NCI-H2081 (cell line): ENCODE measurements at places on chromosomes 1 and 21.

DNA sequence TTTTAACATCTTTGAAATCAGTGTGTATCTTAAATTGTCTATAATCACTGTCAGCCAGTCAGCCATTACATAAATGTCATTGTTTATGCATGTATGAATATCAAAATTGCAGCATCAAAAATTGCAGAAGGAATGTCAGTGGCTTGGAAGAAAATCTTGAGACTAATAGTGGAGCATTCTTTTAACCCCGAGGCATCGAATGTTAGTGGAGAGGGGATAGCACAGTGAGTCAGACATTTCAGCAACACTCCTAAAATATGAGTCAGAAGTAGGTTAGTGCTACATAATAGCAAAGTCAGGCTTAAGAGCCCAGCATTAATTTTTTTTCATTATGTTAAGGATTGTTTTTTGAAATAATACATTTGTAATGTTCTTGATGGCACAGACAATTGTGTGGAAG lies 45.5 kb downstream of the SNRPE start:
- DNase-seq: no peak

GRCh38 chr21:29091033-29091432 lies 17.6 kb upstream of the CCT8 start:
- DNase-seq: no peak

DNA sequence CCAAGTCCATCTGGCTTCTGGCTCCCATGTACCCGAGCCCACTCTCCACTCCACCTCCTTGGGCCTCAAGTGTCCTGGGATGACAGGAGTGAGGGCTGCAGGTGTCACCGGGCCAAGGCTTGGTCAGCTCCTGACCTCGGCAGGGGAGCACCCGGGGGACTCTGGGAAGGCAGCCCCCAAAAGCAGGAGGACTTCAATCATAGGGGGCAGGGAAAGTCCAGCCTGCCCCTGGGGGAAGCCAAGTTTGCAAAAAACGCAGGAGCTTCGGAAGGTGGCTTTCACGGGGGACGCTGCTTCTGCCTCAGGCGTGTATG lies 56.8 kb downstream of the KCNAB2 start:
- DNase-seq: no peak

DNA sequence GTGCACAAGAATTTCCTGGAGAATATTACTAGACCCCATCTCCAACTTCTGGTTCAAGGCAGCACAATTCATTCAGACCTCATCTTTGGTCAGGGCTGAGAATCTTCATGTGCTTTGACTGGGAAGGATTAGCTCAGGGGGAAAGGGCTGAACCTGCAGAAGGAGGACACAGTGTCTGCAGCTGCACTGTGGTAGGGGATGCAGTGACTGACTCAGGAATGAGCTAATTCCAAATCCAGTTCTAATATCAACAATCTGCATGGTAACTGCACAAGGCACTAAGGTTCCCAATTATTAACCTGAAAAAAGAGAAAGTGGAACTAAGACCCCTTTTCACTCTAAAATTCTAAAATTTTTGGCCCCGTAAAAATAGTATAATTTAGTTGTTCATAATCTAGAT lies 31.6 kb downstream of the TTLL7 start:
- DNase-seq: no peak

DNA sequence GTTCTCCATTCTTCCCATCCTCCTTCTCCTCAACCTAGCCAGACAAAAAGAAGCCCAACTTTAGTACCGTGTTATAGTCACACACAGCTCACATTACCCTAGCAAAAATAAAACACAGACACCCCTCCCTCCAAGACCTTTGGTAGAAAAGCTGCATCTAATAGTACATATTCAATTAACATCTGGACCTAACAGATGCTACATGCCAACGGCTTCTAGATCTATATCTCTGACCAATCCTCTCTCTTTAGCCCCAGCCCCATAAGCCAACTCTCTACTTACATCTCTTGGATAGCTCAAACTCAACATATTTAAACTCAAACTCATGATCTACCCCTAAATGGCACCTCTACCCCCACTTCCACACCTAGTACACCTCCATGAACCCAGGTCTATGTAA lies 233.1 kb downstream of the KCNH1 start:
- DNase-seq: no peak

DNA sequence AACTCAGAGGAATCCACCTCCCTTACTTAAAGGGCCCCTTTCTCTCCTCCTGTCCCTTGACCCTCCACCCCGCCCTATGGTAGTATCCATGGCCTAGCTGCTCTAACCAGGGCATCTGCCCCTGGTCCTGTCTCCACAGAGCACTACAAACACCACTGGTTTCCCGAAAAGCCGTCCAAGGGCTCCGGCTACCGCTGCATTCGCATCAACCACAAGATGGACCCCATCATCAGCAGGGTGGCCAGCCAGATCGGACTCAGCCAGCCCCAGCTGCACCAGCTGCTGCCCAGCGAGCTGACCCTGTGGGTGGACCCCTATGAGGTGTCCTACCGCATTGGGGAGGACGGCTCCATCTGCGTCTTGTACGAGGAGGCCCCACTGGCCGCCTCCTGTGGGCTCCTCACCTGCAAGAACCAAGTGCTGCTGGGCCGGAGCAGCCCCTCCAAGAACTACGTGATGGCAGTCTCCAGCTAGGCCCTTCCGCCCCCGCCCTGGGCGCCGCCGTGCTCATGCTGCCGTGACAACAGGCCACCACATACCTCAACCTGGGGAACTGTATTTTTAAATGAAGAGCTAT lies 1.7 kb downstream of the BTG2 start:
- no peak for DNase-seq

GRCh38 chr1:155192346-155193274 lies 15.1 kb downstream of the THBS3 start:
- DNase-seq: peak; percentile 59

DNA sequence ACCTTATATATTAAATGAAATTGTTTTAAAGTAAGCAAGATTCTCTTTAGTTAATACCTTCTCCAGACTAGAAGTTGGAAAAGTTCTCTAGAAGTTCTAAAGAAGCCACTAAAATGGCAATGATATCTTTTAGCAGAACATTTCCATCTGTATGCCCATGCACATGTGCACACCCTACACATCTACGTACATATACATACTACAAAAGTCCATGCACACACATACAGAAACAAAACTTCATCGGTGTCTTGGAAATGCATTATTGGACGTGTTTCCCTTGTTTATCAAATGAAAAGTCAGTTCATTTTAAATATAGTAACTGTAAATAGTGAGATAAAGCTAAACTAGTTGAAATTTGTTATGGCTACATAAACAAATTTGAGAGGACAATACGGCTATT lies 114.4 kb downstream of the KCNT2 start:
- no peak for DNase-seq

GRCh38 chr1:200631375-200631774 lies 10.8 kb upstream of the KIF14 start:
- DNase-seq: no peak

- DNase-seq: no peak
Observed at GRCh38 chr1:34270181-34270580, 93.5 kb downstream of the C1orf94 start.

GRCh38 chr1:151939779-151940178 lies 30.5 kb upstream of the THEM4 start:
- DNase-seq: no peak

- DNase-seq: no peak
Observed at GRCh38 chr1:191065346-191065745, 587.7 kb upstream of the BRINP3 start.

DNA sequence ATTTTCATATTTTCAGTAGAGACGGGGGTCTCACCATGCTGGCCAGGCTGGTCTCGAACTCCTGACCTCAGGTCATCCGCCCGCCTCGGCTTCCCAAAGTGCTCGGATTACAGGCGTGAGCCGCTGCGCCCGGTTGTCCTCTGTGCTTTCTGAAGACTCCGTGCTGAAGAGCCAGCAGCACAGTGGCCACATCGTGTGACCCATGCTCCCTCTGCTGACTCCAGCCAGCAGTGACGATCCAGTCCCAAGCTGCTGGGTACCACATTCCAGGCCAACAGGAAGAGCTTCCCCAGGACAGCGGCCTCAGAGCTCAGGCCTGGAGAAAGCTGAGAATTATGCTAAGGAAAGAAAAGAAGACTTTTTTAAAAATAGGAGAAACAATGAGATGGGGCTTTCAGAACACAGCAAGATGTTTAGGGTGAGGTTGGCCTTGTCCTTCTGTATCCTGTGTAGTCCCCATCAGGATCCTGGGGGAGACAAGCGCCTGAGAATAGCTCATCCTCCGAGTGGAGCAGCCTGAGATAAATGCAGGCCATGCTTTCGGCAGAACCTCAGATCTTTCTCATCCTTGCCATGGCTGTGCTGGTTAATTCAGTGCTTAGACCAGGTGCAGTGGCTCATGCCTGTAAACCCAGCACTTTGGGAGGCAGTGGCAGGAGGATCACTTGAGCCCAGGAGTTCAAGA lies 207.1 kb downstream of the SLC35F3 start:
- no peak for DNase-seq

- DNase-seq: peak; percentile 93
Observed at GRCh38 chr1:215631489-215631888, 64.4 kb downstream of the KCTD3 start.

DNA sequence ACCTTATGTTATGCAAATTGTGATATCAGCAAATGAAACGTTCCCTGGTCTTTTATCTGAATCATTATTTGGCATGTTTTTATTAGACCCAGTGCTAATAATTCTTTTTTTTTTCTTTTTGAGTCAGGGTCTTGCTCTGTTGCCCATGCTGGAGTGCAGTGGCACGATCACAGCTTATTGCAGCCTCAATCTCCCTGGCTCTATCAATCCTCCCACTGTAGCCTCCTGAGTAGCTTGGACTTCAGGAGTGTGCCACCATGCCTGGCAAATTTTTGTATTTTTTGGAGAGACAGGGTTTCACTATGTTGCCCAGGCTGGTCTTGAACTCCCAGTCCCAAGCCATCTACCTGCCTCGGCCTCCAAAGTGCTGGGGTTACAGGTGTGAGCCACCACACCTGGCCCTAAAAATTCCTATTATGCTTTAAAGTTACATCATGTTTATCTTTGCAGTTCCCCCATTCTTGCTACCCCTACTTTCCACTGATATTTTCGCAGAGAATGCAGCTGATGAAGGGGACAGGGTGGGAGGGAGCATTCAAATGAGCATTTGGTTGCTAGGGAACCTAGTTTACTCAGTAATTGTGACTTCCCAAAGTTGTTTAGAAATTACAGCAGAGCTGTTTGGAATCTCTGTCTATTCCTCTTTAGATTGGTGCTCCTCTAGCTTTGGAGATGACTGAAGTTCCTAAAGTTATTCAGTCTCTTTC lies 18.4 kb downstream of the C1orf21 start:
- no peak for DNase-seq

GRCh38 chr1:100445565-100445964 lies 92.4 kb upstream of the GPR88 start:
- no peak for DNase-seq

GRCh38 chr1:147740391-147740790 lies 20.0 kb downstream of the GJA5 start:
- no peak for DNase-seq

DNA sequence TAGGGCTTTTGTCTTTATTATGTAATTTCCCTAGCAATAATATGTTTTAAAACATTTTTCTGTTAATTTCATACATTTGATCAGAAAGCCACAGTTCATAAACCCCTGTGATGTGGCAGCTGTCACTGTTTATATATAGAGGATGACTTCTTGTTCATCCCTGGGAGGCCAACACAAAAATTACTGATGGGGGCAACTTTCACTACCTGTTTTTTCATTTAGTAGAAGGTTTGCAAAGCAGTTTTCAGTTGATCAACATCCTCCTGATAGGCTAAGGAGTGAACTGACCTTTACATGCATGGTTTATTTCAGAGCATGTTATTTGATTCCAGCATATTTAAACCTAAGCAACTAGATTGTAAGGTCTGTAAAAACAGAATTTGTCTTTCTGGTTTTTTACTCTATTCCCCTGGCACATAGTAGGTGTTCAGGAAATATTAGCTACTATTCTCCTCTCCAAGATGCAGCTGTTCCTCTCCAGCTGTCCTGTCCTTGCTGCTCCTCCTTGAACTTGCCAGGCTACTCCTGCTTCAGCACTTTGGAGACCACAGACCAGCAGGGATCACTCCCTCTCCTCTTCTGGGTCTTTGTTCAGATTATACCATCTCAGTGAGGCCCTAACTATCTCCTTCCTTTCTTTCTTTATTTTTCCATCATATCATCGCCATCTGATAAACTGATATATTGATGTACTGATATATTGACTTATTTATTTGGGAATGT lies 54.7 kb downstream of the ROR1 start:
- DNase-seq: no peak

DNA sequence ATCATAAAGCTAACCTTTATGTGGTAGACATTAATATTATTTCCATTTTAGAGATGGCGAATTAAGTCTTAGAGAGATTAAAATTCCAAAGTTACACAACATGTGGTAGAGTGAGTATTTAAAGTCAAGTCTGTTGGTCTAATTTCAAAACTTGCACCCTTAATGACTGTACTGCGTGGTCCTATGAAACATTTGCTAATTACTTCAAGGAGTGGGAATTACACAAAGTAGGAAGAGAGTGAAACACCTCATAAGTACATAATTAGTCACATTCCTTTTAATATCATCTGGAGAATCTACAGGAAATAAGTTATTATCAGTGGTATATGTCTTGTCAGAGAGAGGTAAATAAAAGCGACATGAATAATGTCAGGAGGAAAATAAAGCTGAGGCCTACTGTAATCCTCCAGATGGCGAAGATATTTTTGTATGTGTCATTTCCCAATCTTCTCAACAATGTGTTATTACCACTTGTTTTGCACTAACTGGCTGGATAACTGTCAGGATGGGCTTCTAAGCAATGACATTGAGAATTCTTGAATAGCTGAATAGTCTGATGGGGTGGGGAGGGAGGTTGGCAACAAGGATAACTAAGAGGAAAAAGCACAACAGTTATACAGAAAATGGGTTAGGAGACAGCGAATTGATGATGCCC lies 95.5 kb downstream of the TNFSF18 start:
- DNase-seq: no peak

DNA sequence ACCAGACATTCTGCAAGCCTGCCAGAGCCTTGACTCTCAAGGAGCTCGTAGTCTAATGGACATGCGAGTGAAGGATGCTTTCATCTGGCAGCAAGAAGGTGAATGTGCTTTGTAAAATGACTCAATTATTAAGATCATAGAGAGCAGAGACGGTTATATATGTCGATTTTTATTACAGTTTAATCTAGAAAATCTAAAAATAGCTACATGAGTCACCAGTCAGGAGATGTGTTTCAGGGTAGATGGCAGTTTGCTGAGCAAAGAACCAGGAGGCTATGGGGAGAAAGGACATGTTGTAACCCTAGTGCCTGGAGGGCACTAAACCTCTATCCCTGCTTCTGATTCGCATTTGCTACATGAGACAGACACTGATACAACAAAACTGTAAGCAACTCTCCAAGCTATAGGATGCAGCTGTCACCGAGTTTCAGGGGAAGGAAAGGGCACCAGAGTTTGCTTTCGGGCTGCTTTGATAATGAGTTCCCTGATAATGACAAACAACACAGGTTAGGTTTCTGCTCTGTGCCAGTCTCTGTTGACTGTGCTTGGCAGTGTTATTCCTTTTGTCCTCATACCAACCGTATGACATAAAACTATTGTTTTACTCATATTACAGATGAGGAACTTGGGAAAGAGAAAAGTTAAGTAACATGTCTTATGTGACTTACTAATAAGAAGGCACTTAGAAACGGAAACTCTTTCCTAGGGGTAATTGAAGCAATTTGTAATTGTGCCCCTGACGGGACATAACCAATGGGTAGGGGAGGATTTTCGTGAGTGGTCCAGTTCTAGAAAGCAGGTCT lies 43.2 kb downstream of the C1orf198 start:
- DNase-seq: peak; percentile 21
